ENCODE measurements at places on chromosomes 2 and 18.

- no peak overlapping the region for H3K4me3 ChIP-seq
- DNase-seq, result no peak
- H3K36me3 ChIP-seq, result no peaks in the 10 kb centered on the region
- no peaks in the 10 kb centered on the region for H3K4me1 ChIP-seq
Observed at GRCh38 chr2:147320146-147320545, 524.7 kb upstream of the ACVR2A start.

DNA sequence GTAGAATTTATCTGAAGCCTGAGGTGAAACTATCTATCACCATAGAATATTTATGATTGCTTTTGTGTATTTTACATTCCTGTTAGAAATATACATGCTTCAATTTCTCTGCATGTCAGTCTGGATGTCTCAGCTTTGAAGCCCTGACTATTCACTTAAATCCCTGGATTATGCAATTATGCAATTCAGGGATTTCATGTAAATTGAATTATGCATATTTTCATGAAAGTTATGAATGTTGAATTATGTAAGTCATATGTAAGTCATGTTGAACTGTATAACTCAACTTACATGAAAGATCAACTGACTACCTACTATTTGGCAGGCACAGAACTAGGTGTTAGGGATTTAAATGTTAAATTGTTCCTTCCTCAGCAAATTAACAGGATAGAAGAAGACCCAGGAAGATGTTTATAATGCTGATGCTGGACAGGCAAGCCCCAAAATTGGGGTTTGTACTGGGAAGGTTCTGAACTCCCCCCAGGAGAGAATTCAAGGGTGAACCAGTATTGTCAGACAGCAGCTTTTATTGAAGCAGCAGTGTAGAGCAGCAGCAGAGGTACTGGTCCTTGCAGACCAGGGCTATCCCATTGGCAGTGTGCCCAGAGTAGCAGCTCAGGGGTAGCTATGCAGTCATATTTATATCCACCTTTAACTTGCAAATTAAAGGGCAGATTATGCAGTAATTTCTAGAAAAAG, 236.5 kb downstream of the ZNF804A start:
- DNase-seq, result no peak
- H3K27ac ChIP-seq, result no peak overlapping the region
- no peak overlapping the region for H3K4me3 ChIP-seq
- no peaks in the 10 kb centered on the region for H3K27me3 ChIP-seq
- H3K4me1 ChIP-seq, result no peaks in the 10 kb centered on the region

DNA sequence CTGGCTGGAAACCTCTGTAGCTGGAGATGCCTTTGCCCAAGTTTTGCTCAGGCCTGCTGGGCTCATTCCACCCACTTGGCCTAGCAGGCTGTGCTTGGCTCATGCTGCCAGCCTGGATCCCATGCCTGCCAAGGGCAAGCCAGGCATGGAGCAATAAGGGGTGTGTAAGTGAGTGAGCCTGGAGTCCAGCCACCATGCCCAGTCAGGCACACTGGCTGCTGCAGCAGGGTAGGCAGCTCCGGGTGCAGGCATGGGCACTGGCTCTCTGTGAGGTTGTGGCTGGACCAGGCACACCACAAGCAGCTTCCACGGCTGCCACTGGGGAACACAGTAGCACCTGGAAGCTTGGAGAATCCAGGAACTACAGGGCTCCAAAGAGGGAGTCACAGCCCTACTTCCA, 147.7 kb upstream of the HS6ST1 start:
- H3K4me3 ChIP-seq, result no peak overlapping the region
- no peaks in the 10 kb centered on the region for H3K4me1 ChIP-seq
- no peaks in the 10 kb centered on the region for H3K36me3 ChIP-seq
- H3K27ac ChIP-seq, result no peak overlapping the region
- no peaks in the 10 kb centered on the region for H3K27me3 ChIP-seq

DNA sequence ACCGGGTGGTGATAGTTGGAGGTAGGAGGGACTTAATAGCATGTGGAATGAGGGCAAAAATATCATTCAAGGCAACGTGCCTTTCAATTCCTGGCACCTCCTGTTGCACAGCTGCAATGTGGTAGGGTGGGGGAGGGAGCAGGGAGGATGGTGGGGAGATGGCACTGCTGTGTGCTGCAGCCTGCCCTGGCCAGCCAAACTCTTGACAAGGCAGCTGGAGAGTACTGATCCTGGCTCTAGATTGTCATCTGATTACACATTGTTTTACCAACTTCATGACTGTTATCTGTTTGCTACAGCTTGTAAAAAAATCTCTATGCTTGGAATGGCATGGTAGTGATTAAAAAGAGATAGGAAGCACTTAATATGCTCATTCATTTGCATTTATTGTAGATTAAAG, 47.7 kb downstream of the PLCL1 start:
- no peak for DNase-seq
- no peak overlapping the region for H3K27ac ChIP-seq
- H3K4me3 ChIP-seq, result no peak overlapping the region
- no peaks in the 10 kb centered on the region for H3K27me3 ChIP-seq
- no peaks in the 10 kb centered on the region for H3K36me3 ChIP-seq
- peaks cover 6% of the 10 kb centered on the region for H3K4me1 ChIP-seq

- no peaks in the 10 kb centered on the region for H3K4me1 ChIP-seq
- H3K4me3 ChIP-seq, result no peak overlapping the region
- no peak for DNase-seq
Observed at GRCh38 chr18:74479486-74480148, 16.5 kb upstream of the CNDP2 start.

GRCh38 chr2:64622443-64623241, 31.1 kb downstream of the SERTAD2 start:
- H3K36me3 ChIP-seq, result no peaks in the 10 kb centered on the region
- no peaks in the 10 kb centered on the region for H3K27me3 ChIP-seq
- no peak for DNase-seq
- peaks cover 15% of the 10 kb centered on the region for H3K4me1 ChIP-seq

GRCh38 chr18:35451032-35451431, 46.7 kb downstream of the INO80C start:
- no peak overlapping the region for H3K27ac ChIP-seq
- DNase-seq, result no peak
- H3K36me3 ChIP-seq, result no peaks in the 10 kb centered on the region
- H3K4me3 ChIP-seq, result no peak overlapping the region
- H3K27me3 ChIP-seq, result no peaks in the 10 kb centered on the region

DNA sequence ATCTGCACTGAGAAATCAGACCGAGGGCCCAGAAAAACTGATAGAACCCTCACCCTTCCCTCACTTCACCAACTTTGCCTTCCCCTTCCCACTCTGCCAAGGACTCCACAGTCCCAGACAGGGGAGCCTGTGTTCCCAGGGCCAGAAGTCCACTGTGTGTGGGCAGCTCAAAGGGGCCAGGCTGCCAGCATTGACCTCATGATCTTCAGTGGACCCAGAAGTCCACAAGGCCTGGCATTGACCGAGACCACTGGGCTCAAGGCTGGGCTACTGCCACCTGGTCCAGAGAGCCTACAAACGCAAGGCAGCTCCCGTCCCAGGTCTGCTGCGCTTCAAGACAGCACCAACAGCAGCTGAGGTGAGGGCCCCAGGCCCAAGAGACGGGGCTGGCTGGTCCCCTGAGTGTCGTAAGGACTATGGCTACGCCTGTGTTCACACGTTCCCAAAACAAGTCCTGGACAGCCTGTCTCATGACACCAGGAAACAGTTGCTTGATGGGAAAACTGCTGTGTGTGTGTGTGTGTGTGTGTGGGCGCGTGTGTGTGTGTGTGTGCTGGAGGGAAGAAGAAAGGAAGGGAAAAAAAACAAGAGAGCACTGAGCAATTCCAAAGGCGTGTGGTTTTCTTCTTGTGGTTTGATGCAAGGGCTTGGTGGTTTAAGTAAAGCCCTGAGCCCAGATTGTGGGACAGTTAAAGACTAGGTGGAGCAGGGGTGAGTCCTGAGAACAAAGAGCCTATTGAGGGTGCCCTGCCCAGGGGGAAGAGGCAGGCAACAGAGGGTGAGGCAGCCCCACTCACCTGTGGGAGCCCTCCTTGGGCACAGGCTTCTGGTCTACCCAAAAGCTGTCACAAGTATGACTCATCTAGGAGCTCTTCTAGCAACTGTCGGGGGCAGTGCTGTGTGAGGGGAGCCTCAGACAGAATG, 46.6 kb upstream of the ZBTB7C start:
- H3K4me1 ChIP-seq, result peaks cover 36% of the 10 kb centered on the region
- H3K27me3 ChIP-seq, result no peaks in the 10 kb centered on the region
- H3K36me3 ChIP-seq, result no peaks in the 10 kb centered on the region

- no peaks in the 10 kb centered on the region for H3K36me3 ChIP-seq
- no peak overlapping the region for H3K27ac ChIP-seq
- H3K27me3 ChIP-seq, result no peaks in the 10 kb centered on the region
- DNase-seq, result no peak
Observed at GRCh38 chr2:10469301-10469700, 21.2 kb upstream of the ODC1 start.

DNA sequence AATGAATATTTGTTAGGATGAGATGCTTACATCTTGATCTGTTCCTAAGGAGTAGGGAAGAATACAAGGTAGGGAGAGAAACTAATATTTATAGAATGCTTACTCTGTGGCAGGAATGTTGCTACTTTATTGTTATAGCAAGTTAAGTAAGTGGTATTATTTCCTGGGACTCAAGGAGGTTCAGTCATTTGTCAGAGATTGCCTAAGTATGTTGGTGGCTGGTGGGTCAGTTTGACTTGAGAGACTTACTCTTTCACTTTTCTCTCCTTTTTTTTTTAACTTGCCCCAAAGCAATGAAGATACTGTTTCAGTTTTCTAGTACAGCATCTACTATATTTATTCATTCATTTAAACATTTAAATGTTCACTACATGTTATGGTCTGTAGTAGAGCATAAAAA, 209.2 kb upstream of the STON1 start:
- no peaks in the 10 kb centered on the region for H3K36me3 ChIP-seq
- no peak for DNase-seq
- H3K4me3 ChIP-seq, result no peak overlapping the region
- no peak overlapping the region for H3K27ac ChIP-seq
- no peaks in the 10 kb centered on the region for H3K27me3 ChIP-seq

DNA sequence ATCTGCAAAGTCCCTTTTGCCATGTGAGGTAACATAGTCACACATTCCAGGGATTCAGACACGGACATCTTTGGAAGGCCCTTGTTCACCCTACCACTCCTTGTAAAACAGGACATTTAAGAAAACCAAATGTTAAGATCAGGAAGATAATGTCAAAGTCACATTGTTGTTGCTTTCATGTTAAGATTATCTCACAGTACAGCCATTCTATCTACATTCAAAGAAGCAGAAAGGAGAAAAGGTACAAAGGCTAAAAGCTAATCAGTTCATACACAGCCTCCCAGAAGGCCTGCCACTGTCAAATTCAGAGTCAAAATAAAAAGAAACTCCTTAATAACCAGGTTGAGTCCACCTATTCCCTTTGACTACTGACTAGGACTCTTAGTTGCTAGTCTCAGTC, 573.7 kb downstream of the ARHGAP15 start:
- H3K27ac ChIP-seq, result no peak overlapping the region
- H3K4me3 ChIP-seq, result no peak overlapping the region
- no peaks in the 10 kb centered on the region for H3K36me3 ChIP-seq
- DNase-seq, result no peak

DNA sequence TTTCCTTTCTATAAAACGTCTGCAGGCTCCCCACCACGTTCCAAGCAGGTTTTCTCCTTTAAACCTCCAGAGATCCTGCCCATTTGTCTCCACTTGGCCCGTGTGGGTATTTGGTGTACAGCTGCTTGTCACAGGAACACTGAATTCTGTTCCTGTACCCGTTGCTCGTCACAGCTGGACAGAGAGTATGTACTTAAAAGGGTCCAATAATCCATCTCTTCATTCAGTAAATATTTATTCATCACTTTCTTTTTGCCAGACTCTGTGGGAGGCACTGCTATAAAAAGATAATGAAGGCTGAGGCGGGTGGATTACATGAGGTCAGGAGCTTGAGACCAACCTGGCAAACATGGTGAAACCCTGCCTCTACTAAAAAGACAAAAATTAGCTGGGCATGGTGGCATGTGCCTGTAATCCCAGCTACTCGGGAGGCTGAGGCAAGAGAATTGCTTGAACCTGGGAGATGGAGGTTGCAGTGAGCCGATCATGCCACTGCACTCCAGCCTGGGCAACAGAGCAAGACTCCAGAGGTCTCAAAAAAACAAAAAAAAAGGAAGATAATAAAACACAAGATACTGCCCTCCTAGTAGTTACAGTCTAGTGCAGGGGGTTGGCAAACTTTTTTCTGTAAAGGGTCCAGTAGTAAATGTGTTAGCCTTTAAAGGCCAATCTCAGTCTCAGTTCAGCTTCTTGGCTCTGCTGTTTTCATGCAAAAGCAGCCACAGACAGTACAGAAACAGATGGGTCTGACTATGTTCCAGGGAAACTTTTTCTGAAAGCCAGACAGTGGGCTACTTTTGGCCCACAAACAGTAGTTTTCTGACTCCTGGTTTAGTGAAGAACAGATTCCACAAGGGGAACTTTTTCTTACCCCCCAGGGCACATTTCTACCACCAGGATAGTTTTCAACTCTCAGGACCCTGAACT, 309.9 kb upstream of the RAB12 start:
- H3K27ac ChIP-seq, result no peak overlapping the region
- no peak for DNase-seq
- H3K36me3 ChIP-seq, result no peaks in the 10 kb centered on the region
- no peaks in the 10 kb centered on the region for H3K27me3 ChIP-seq
- H3K4me1 ChIP-seq, result peaks cover 9% of the 10 kb centered on the region

DNA sequence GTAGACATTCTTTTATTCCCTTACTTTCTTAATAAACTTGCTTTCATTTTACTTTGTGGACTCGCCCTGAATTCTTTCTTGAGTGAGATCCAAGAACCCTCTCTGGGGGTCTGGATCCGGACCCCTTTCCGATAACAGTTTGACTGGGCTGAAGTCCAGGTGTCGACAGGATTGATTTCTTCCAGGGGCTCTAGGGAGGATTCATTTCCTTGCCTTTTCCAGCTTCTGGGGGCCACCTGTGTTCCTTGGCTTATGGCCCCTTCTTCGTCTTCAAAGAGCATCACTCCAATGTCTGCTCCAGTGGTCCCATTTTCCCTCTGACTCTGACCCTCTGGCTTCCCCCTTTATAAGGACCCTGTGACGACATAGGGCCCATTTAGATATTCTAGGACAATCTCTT, 67.5 kb downstream of the COPS8 start:
- no peaks in the 10 kb centered on the region for H3K4me1 ChIP-seq
- H3K27me3 ChIP-seq, result no peaks in the 10 kb centered on the region
- no peaks in the 10 kb centered on the region for H3K36me3 ChIP-seq
- H3K4me3 ChIP-seq, result no peak overlapping the region
- no peak for DNase-seq

- H3K4me3 ChIP-seq, result no peak overlapping the region
- H3K27ac ChIP-seq, result no peak overlapping the region
- H3K4me1 ChIP-seq, result no peaks in the 10 kb centered on the region
- no peaks in the 10 kb centered on the region for H3K36me3 ChIP-seq
- DNase-seq, result peak; percentile 56
- H3K27me3 ChIP-seq, result no peaks in the 10 kb centered on the region
Observed at GRCh38 chr18:58727776-58728500, 56.7 kb downstream of the MALT1 start.

GRCh38 chr2:109382226-109382895, 231.4 kb downstream of the SEPTIN10 start:
- DNase-seq, result no peak
- H3K27me3 ChIP-seq, result no peaks in the 10 kb centered on the region
- no peaks in the 10 kb centered on the region for H3K36me3 ChIP-seq

DNA sequence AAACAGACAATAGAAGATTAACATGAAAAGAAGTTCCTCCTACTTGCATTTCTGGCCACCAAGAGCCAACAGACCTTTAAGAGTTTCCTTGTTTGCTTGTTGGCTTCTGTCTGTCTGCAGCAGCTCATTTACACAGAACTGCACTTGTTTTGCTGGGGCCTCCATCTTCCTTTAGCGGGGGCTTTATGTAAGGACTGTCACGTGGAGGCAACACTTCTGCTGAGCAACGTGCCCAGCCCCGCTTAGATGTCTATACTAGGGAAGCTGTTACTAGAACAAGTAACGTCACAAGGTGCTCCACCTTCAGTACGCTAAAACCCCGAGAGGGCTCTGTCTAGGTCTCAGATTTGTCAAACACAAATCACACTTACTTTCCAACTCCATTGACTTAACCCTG, 104.3 kb upstream of the PXDN start:
- no peaks in the 10 kb centered on the region for H3K27me3 ChIP-seq
- no peaks in the 10 kb centered on the region for H3K36me3 ChIP-seq
- no peak overlapping the region for H3K27ac ChIP-seq
- DNase-seq, result no peak
